ENCODE measurements at places on chromosomes 2 and 18. TPM values are rescaled to one million over a fixed set of nuclear protein-coding genes. Genes with fewer than 3 reads are reported as not detected.

HNMT gene
- 40.4 TPM for polyA plus RNA-seq

KCNJ3 gene
- 0.67 TPM for polyA plus RNA-seq

PLEK gene
- polyA plus RNA-seq, result 49.1 TPM

CIB4 gene
- polyA plus RNA-seq, result not detected

C2orf78 gene
- not detected for polyA plus RNA-seq

UGT1A4 gene
- polyA plus RNA-seq, result not detected

FBXO41 gene
- polyA plus RNA-seq, result 11.3 TPM

GRCh38 chr2:202084265-202084664 lies 11.2 kb downstream of the KIAA2012 start:
- H3K27me3 ChIP-seq, result no peaks in the 10 kb centered on the region
- no peak overlapping the region for H3K4me3 ChIP-seq
- no peak for DNase-seq
- no peak overlapping the region for H3K27ac ChIP-seq
- H3K4me1 ChIP-seq, result no peaks in the 10 kb centered on the region

DNA sequence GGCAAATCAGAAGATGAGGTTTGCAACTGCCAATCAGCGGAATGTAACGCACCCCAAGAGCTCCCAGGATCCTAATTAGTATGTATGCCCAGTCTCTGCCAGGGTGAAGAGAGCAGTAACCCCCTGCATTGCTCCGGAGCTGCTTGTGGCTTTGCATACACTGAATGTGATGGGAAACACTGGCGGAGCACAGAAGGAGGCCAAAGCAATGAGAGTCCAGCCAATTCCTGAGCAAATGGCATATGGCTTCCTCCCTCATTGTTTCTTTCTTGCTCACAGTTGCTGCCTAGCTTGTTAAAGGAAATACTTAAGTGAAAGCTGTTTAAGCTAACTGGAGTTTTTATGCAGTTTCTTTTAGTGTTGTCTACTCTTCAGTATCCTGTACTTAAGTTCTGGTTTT lies 343.5 kb upstream of the NT5C1B start:
- no peaks in the 10 kb centered on the region for H3K36me3 ChIP-seq
- H3K27me3 ChIP-seq, result no peaks in the 10 kb centered on the region
- H3K27ac ChIP-seq, result no peak overlapping the region
- H3K4me1 ChIP-seq, result no peaks in the 10 kb centered on the region

DNA sequence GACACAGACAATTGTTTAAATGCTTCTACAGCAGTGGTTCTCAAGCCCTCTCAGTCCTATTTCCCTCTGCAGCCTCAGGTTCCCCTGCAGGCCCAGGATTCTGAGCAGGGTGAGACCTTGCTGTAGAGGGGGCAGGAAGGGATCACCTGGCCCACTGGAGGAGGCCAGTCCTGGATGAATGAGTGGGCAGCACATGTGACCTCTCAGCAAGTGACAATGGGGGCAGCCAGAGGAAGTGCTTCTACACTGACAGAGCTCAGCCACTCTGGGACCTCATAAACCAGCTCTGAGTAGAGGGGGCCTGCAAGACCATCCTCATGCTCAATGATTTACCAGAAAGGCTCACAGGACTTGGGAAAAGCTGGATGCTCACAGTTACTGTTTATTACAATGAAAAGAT lies 63.2 kb downstream of the ASB1 start:
- no peaks in the 10 kb centered on the region for H3K27me3 ChIP-seq
- no peak overlapping the region for H3K4me3 ChIP-seq
- peaks cover 7% of the 10 kb centered on the region for H3K4me1 ChIP-seq

- peaks cover 22% of the 10 kb centered on the region for H3K4me1 ChIP-seq
- no peaks in the 10 kb centered on the region for H3K27me3 ChIP-seq
- H3K27ac ChIP-seq, result no peak overlapping the region
- H3K4me3 ChIP-seq, result no peak overlapping the region
- no peaks in the 10 kb centered on the region for H3K36me3 ChIP-seq
- DNase-seq, result no peak
Measured at GRCh38 chr18:57787068-57787685, 15.9 kb downstream of the ATP8B1 start.

DNA sequence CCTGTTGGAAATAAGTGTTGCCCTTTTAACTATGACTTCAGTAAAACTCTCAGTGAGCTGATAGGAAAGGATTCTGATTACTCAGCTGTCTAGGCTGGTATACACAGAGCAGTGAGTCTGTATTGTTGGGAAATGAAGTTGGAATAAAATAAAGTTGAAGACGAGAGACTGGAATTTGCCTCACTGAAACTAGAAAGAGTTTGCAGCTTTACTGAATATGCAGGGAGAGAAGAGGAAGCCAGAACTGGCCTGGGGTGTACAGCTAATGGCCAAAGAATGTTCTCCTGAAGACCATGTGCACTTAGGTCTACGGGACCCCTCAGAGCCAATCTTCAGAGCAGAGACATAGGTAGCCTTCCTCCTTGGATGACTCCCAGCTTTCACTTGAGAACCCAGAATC lies 26.5 kb downstream of the EIF4E2 start:
- H3K27ac ChIP-seq, result no peak overlapping the region
- H3K36me3 ChIP-seq, result peaks cover 46% of the 10 kb centered on the region
- no peaks in the 10 kb centered on the region for H3K4me1 ChIP-seq
- no peak for DNase-seq

- H3K4me3 ChIP-seq, result no peak overlapping the region
- H3K27ac ChIP-seq, result no peak overlapping the region
- no peaks in the 10 kb centered on the region for H3K36me3 ChIP-seq
- no peak for DNase-seq
- no peaks in the 10 kb centered on the region for H3K27me3 ChIP-seq
Measured at GRCh38 chr18:24545651-24546050, 85.2 kb downstream of the HRH4 start.

DNA sequence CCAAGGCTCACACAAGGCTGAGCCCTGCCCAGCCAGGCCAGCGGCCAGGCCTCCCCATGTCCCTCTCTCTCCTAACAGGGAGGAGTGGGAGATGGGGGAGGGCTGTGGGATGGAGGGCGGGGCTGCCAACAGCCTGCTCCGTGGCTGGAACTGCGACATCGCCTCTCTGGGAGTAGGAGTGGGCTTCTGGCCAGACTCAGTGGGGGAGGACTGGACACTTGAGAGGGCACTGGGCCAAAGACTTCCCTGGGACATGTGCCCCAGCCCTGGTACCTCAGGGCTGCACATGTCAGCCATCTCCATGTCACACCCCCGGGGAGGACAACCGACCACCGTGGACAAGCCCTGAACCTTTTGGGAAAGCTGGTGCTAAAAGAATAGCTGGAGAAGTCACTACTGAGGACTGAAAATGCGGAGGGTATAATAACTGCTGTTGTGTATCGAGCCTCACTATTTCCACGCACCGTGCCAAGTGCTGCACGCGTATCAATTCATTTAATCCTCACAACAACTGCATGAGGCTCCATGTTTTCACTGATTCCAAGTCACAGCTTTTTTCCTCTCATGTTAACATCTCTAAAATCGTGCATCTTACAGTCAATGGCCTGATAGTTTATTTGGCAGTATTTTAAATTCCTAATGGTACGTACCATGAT lies 127.3 kb downstream of the MSH2 start:
- no peaks in the 10 kb centered on the region for H3K36me3 ChIP-seq
- H3K4me3 ChIP-seq, result no peak overlapping the region
- H3K4me1 ChIP-seq, result no peaks in the 10 kb centered on the region
- no peak for DNase-seq
- no peak overlapping the region for H3K27ac ChIP-seq
- H3K27me3 ChIP-seq, result no peaks in the 10 kb centered on the region

DNA sequence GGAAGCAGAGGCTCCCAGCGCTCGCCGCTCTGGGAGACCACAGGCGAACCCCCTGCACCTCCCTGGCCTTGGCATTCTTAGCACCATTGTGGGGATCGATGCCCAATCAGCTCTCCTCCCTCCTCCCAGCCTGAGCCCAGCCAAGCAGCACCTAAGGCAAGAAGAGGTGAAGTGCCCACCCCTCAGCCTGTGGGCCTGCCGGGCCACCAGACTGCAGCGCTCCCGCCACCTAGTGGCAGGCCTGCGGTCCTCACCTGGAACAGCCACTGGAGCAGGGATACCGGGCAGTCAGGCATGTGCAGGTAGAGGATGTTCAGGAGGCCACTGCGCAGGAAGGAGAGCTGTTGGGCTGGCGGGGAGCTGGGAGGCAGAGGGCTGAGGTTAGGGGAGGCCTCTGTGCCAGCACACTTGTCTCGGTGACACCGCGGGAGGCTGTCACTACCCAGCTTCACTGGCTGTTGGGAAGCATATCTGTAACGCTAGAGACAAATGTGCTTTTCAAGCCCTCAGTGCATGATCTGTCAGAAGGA lies 35.2 kb downstream of the FAM178B start:
- H3K4me1 ChIP-seq, result peaks cover 27% of the 10 kb centered on the region
- no peaks in the 10 kb centered on the region for H3K36me3 ChIP-seq
- DNase-seq, result peak; percentile 92
- peaks cover 24% of the 10 kb centered on the region for H3K27me3 ChIP-seq
- H3K4me3 ChIP-seq, result no peak overlapping the region

- DNase-seq, result peak; percentile 89
- H3K36me3 ChIP-seq, result peaks cover 17% of the 10 kb centered on the region
- no peak overlapping the region for H3K4me3 ChIP-seq
- H3K27ac ChIP-seq, result no peak overlapping the region
Measured at GRCh38 chr18:79380816-79381806, 14.6 kb upstream of the NFATC1 start.

GRCh38 chr2:120299561-120299960 lies 46.4 kb upstream of the INHBB start:
- peaks cover 59% of the 10 kb centered on the region for H3K36me3 ChIP-seq
- DNase-seq, result no peak
- H3K4me3 ChIP-seq, result no peak overlapping the region
- no peak overlapping the region for H3K27ac ChIP-seq
- no peaks in the 10 kb centered on the region for H3K4me1 ChIP-seq
- H3K27me3 ChIP-seq, result no peaks in the 10 kb centered on the region

GRCh38 chr2:238100049-238100820 lies at the start of gene ESPNL:
TSS of gene ESPNL (plus strand) at chr2:238100340. CDS start at chr2:238100420, 80 bp downstream.
- H3K4me1 ChIP-seq, result peaks cover 10% of the 10 kb centered on the region
- H3K36me3 ChIP-seq, result no peaks in the 10 kb centered on the region
- H3K27me3 ChIP-seq, result no peaks in the 10 kb centered on the region
- H3K4me3 ChIP-seq, result no peak within 1 kb of the TSS

GRCh38 chr2:50719837-50720696 lies 311.9 kb downstream of the NRXN1 start:
- H3K4me1 ChIP-seq, result no peaks in the 10 kb centered on the region
- no peak overlapping the region for H3K27ac ChIP-seq
- no peak for DNase-seq
- no peaks in the 10 kb centered on the region for H3K27me3 ChIP-seq

DNA sequence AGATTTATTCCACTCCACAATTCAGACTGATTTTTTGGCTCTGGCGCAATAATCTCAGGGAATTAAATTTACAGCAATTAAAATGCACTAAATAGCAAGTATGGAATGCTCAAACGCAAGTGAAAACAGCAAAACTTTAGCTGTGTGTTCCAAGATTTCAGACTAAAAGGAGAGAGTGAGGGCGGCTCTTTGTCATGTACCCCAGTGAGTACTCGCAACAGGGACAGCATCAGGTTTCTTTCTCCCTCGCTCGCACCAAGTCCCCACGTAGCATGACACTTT lies 1.1 kb downstream of the ROCK2 start:
- no peaks in the 10 kb centered on the region for H3K27me3 ChIP-seq
- DNase-seq, result no peak
- H3K4me1 ChIP-seq, result peaks cover 64% of the 10 kb centered on the region
- H3K27ac ChIP-seq, result peak overlapping the region; percentile 95
- H3K4me3 ChIP-seq, result peak overlapping the region; percentile 73
- no peaks in the 10 kb centered on the region for H3K36me3 ChIP-seq

- H3K27me3 ChIP-seq, result no peaks in the 10 kb centered on the region
- H3K27ac ChIP-seq, result no peak overlapping the region
- H3K4me3 ChIP-seq, result no peak overlapping the region
Measured at GRCh38 chr2:121485039-121485438, 45.6 kb upstream of the RNU4ATAC start.

- H3K36me3 ChIP-seq, result no peaks in the 10 kb centered on the region
- no peaks in the 10 kb centered on the region for H3K4me1 ChIP-seq
- no peak overlapping the region for H3K4me3 ChIP-seq
- DNase-seq, result no peak
Measured at GRCh38 chr2:220583725-220584124, 956.3 kb downstream of the SLC4A3 start.

- H3K27ac ChIP-seq, result no peak overlapping the region
- H3K4me3 ChIP-seq, result no peak overlapping the region
- no peaks in the 10 kb centered on the region for H3K36me3 ChIP-seq
- peaks cover 37% of the 10 kb centered on the region for H3K27me3 ChIP-seq
- peaks cover 15% of the 10 kb centered on the region for H3K4me1 ChIP-seq
- no peak for DNase-seq
Measured at GRCh38 chr2:68653034-68653433, 9.7 kb downstream of the PROKR1 start.

DNA sequence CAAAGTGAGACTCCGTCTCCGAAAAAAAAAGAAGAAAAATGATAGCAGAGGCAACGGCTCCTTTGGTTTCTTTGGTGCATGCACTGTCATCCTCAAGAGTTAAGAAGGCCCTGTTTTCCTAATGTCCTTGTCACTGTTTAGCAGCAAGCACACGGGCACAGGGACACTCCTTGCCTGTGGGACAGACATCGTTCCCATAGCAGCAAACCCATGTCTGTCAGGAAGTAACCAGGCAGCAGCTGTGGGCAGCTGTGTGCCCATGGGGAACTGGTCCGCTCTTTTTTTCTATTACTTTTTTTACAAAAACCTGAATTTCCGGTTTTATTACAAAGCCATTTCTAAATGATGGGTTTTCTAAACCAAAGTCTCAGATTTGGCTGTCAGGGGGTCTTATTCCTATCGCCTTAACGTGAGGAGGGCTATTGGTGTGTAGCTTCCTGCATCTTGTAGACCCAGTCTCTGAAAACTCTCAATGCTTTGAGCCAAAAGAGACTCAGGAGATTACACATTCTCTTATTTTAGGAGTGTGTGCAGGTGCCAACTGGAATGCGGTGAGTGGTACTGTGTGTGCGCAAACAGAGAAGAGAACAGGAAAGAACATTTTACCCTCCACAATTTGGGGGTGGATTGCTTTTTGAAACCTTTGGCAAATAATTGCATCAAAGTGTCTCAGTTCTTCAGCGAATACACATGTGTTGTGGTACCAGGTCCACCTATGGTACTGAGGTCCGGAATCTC lies 109.6 kb downstream of the COLEC12 start:
- H3K4me3 ChIP-seq, result no peak overlapping the region
- DNase-seq, result no peak
- no peak overlapping the region for H3K27ac ChIP-seq
- H3K4me1 ChIP-seq, result no peaks in the 10 kb centered on the region
- no peaks in the 10 kb centered on the region for H3K27me3 ChIP-seq

GRCh38 chr2:202815548-202816360 lies 55.8 kb downstream of the ICA1L start:
- H3K27me3 ChIP-seq, result no peaks in the 10 kb centered on the region
- no peak overlapping the region for H3K27ac ChIP-seq

- H3K27me3 ChIP-seq, result no peaks in the 10 kb centered on the region
- peaks cover 36% of the 10 kb centered on the region for H3K36me3 ChIP-seq
- H3K4me1 ChIP-seq, result no peaks in the 10 kb centered on the region
- no peak overlapping the region for H3K4me3 ChIP-seq
Measured at GRCh38 chr2:174142290-174142689, 106.0 kb downstream of the OLA1 start.

GRCh38 chr2:48009256-48009655 lies 103.0 kb upstream of the FBXO11 start:
- H3K4me1 ChIP-seq, result no peaks in the 10 kb centered on the region
- no peak overlapping the region for H3K27ac ChIP-seq
- no peak for DNase-seq
- H3K4me3 ChIP-seq, result no peak overlapping the region
- no peaks in the 10 kb centered on the region for H3K36me3 ChIP-seq

GRCh38 chr2:152565884-152566727 lies 151.2 kb downstream of the PRPF40A start:
- H3K4me1 ChIP-seq, result peaks cover 13% of the 10 kb centered on the region
- no peaks in the 10 kb centered on the region for H3K36me3 ChIP-seq
- no peak overlapping the region for H3K27ac ChIP-seq
- DNase-seq, result no peak
